Stimulated activated CD4-positive, alpha-beta T cell treated with anti-CD3 and anti-CD28 coated beads, Interleukin-12 subunit alpha, Interleukin-12 subunit beta, amount 100 ng/mL, for 24 hours (primary cell): ENCODE measurements at places on chromosomes 3 and 15.

DNA sequence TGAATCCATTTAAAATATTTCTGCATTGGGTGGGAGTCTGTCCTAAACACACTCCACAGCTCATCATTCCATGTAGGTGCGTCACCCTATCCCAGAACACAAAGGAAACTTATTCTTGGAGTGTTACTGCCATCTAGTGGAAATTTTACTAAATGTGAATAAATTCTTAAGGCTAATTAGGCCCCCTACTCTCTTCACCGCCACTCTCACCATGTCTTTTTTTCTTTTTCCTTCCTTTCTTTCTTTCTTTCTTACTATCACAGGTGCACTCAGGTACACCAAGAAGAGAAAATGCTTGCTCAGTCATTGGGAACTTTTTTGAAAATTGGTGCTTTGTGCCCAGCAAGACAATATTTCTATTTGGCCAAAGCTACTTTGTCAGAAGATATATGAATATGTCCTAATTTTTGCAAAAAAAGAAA lies 26.4 kb upstream of the ATP8B4 start:
- no peak for DNase-seq

DNA sequence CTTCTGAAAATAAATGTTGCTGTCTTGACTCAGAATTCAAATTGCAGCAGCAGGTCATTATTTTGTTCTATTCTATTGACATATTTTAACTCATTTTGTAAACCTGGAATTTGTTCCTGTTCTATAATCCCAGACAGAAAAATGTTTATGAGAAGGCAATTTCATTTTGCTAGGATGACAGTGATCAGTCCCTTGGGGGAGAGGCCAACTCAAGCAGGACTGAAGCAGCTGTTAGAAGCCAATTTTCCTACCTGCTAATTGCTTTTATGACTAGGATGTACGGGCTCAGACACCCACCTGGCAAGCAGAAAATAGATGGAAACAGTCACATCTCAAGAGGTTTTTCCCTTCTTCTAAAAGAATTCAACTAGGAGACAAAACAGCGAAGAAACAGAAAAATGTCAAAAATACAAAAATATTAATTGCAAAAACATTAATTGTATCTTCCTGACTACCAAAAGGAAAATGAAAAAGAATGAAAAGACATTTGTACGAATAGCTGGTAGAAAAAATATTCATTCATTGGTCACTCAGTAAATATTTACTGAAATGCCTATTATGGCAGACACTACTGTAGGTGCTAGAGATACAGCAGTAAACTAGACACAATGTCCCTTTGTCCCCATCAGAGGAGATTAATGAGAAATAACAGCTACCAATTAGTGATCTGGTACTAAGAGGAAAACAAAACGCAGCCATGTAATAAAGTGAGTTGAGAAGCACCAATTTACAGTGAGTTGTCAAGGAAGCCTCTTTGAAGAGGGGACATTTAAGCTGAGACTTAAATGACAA lies 73.5 kb downstream of the PEAK1 start:
- DNase-seq, result no peak

DNA sequence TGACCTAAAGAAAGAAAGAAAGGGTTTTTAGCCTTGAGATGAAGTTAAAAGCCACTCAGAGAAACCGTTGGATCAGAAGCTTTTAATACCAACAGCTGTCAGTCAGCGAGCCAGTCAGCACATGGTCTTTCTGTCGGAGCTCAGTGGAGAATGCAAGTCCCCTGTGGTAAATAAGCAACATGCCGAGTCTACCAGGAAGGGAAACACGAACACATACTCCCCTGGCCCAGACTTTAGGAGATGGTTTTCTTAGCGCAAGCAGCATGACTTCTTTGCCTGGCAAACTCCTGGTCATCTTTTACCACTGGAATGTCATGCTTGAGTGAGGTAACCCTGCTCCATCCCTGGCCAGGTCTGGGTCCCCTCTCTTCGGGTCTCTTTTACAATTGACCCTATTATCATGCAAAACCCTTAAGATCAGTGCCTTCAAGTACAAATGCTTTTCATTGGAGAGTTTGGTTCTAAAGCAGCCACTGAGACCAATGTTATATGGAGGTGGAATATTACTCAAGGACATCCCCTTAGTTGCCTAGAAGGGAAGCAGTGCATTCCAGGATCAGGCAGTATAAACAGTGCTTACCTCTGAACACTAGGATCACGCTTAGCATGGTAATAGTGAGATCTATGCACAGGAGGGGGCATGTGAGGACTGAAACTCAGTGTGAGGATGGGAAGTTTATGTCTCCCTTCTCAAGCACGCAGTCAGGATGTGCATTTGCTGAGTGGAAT lies 28.2 kb downstream of the SLCO3A1 start:
- no peak for DNase-seq

GRCh38 chr3:178146406-178146831 lies 389.8 kb upstream of the KCNMB2 start:
- no peak for DNase-seq

- DNase-seq, result no peak
These were observed 241.4 kb downstream of the NFKBIZ start for GRCh38 chr3:102090721-102091045.

DNA sequence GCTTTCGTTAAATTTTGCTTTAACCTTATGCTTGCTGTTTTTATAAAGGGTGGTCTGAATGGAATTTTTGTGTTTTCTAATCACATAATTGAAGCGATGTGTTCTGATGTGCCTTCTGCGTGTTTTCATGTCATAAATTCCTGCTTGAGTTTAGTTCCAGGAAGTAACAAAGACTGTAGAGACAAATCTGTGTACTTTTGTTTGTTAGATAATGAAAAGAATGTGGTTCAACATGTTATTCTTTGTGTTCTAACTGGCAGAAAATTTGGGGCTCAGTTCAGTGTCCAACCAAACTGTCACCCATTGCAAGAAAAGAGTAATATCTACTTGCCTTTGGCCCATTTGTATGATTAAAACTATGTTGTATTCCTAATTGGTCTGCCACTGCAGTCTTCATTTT lies 324.0 kb downstream of the DIPK2A start:
- DNase-seq, result no peak

- no peak for DNase-seq
These were observed 37.1 kb upstream of the LIMD1 start for GRCh38 chr3:45557471-45557870.

DNA sequence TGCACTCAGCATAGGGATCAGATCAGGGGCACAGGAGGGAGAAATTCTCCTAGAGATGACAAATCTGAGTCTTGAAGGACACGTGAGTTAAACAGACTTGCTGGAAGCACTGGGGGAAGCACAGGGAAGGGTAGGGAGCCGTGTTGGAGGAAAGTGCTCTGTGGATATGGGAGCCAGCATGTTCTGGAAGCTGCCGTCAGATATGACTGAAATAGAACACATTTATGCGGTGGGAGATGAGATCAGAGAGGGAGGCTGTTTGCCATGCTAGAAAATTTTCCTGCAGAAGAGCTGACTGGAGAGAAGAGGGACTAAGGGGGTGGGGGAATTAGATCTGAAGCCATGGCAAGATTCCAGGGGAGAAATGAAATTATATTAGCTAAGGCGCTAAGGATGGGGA lies 1.8 kb downstream of the TAMM41 start:
- no peak for DNase-seq

DNA sequence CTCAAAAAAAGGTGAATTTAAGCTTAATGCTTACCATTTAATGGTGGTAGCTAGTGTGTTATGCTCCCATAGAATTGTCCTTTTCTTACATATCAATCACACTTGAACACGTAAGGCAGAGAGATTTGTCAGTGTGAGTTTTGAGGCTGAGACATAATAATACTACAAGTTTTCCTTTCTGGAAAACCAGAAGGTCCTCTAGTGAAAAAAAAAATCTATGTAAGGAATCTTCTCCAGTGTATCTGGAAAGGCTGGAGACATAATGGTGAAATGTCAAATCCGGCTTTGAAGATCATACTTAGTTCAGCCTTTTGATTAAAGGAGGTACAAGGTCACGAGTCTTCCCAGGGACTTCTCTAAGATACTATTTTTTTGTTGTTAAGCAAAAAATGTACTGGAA lies 3.4 kb downstream of the TSC22D2 start:
- no peak for DNase-seq

GRCh38 chr3:44033123-44033522 lies 208.6 kb upstream of the TOPAZ1 start:
- DNase-seq, result no peak

DNA sequence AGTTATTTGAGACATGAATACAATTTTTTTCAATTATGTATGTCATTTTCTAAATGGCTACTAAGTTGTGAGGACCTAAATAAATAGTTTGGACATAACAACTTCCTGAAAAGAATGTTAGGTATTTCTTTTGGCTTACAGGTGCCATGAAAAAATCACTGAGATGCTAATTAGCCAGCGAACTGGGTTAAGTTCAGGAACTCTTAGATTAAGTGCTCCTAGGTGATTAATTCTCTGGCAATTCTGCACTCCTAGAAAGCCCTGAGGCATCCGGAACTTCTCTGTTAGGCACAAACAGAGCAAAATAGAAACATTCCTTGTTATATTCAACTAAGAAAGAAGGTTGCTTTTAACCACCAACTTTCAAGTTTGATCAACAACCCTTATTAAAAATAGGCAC lies 192.3 kb downstream of the STAG1 start:
- no peak for DNase-seq

DNA sequence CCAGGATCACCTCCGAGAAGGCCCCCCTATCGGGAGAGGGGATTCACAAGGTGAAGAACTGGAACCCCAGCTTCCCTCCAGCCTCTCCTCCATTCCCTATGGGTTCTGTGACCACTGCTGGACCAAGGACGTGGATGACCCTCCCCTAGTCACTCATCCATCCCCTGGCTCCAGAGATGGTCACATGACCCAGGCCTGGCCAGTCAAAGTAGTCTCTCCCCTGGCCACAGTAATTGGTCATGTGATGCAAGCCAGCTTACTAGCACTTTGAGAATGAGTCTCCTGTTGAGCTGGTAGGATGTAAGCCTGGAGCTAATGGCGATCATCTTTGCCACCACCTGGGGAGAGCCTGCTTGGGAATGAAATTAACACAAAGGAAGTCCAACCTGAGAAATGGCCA lies 3.9 kb downstream of the CAMK1 start:
- no peak for DNase-seq

DNA sequence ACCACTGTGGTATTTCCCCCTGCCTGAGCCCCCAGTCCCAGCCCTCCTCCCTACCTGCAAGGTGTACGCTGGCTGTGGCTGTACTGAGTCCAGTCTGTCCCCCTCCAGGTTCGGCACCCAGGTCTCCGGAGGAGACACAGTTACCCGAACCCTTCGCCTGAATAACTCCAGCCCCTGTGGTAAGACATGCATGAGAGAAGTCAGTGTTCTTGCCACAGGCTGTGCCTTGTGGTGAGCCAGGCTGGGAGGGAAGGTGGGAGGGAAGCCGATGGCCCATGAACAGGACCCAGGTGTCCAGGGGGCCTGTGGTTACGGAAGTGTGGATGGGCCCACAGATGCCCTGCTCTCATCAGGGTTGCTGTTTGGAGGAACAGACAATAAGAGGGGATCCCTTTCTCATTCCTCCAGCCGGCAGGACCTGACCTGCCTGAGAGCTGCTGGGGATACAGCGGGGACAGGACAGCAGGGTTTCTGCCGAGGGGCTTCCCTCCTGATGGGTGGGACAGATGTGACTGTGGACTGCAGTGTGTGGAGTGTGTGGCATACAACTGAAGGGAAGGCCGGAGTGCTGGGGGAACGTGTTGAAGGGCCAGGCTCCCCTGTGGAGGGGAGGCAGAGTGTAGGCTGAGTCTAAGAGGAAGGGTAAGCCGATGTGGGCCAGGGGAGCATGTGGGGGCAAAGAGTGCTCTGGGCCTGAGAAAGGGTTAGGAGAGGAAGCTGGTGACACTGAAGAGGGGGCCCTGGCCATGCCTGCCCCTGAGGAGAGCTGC lies 21.9 kb downstream of the ACAA1 start:
- no peak for DNase-seq

- no peak for DNase-seq
These were observed 384.0 kb upstream of the TGFBR2 start for GRCh38 chr3:30222441-30222840.

- DNase-seq, result no peak
These were observed 75.6 kb upstream of the ADPGK start for GRCh38 chr15:72859017-72859756.

GRCh38 chr3:36991923-36992805 lies 767 bp downstream of the EPM2AIP1 start:
- DNase-seq, result no peak

DNA sequence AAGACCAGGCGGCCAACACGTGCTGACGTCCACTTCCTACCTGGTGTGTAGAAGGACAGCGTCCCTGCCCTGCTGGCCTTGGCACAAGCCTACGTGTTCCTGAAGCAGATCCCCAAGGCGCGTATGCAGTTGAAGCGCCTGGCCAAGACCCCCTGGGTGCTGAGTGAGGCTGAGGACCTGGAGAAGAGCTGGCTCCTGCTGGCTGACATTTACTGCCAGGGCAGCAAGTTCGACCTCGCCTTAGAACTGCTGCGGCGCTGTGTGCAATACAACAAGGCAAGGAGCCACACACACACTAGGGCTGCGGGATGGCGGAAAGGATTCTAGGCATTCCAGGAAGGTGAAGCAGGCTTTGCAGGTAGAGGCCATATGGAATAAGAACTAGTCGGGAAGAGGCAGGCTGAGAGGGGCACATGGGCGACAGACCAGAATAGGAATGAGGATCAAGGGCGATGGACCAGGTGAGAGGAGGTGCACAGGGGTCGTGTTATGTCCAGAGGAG lies 15.9 kb downstream of the CSRNP1 start:
- DNase-seq, result no peak

GRCh38 chr15:66566963-66567531 lies 1.2 kb upstream of the LCTL start:
- peak; percentile 33 for DNase-seq

- no peak for DNase-seq
These were observed 46.8 kb upstream of the PCSK6 start for GRCh38 chr15:101536166-101536874.

DNA sequence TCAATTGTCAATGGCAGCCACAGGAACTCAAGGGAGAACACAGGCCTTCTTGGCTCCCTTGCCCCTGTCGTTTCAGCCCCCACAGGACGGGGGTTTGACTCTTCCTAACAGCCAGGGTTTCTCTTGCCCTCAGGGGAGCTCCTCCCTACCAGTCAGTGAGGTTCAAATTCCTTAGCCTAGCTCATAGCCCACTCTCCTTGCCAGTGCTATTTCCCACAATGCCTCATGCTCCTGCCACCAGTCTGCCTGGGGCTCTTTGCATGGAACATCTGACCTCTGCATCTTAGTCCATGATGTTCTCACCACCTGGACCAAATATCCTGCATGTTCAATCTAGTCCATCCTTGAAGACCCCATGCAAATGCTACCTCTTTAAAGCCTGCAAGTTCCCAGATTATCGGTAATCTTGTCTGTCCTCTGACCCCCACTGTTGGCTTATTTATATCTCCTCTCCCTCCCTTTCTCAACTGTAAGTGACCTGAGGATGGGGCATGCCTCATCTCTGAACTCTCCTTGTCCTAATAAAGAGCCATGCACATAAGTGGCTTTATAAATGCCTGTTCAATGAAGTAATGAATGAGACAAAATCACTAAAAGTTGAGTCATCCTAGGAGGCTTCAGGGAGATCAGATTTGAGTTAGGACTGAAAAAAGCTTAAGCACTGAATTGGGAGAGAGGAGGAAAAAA lies 78.0 kb downstream of the MYO1E start:
- no peak for DNase-seq
